ENCODE measurements at places on chromosomes 16 and 17.

DNA sequence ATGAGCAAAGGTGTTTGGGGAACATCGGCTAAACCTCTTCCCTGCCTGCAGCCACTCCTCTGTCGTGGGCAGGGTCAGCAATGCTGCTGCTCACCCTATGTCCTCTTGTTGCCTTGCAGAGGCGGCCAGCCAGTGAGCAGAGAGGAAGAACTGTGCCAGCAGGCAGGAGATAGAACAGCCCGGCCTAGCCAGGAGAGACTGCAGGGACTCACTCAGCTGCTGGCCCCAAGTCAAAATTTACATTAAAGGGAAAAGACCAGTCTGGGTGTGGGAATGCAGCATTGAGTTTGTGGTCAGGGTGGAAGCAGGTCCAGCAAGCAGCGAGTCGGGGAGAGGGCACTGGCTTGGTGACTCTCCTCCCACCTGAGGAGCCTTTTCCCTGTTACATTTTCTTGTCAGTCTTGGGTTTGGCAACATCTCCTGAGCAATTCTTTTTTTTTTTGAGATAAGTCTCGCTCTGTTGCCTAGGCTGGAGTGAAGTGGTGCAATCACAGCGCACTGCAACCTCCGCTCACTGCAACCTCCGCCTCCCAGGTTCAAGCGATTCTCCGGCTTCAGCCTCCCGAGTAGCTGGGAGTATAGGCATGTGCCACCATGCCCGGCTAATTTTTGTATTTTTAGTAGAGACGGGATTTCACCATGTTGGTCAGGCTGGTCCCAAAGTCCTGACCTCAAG, 22.7 kb downstream of the LIG3 start:
- no peak for DNase-seq

GRCh38 chr17:62658136-62658920, 30.9 kb downstream of the MRC2 start:
- DNase-seq, result no peak

DNA sequence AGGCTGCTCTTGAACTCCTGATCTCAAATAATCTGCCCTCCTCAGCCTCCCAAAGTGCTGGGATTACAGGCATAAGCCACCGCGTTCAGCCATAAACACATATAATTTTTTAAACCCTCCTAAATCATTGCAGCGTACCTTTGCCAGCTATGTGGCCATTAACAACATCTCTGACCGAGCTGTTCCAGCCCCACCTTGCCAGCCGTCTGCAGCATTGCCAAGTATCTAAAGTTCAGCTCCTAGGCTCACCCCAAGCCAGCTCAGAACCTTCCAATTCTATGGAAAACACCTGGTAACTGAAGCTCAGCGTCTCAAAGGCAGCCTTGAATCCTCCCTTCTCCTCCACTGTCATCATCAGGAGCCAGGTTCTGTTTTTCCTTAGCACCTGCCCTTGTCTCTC, 5.1 kb upstream of the MEIOB start:
- no peak for DNase-seq

DNA sequence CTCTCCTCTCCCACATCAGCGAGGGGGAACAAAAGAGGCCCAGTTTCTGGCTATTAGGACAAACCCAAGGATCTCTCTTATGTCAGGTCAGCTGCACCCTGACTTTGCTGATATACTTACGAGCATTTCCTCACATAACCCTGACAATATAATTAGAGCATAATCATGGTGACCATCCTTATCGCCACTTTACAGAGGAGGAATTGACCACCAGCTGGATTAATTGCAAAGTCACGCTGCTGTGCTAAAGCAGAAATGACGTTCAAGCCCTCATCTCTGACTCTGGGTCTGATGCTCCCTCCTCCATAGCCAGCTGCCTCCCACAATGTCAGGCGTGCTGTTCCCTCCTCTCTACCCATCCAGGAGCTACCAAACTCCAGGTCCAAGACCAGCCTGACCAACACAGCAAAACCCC, 42.6 kb downstream of the TRARG1 start:
- DNase-seq, result no peak

DNA sequence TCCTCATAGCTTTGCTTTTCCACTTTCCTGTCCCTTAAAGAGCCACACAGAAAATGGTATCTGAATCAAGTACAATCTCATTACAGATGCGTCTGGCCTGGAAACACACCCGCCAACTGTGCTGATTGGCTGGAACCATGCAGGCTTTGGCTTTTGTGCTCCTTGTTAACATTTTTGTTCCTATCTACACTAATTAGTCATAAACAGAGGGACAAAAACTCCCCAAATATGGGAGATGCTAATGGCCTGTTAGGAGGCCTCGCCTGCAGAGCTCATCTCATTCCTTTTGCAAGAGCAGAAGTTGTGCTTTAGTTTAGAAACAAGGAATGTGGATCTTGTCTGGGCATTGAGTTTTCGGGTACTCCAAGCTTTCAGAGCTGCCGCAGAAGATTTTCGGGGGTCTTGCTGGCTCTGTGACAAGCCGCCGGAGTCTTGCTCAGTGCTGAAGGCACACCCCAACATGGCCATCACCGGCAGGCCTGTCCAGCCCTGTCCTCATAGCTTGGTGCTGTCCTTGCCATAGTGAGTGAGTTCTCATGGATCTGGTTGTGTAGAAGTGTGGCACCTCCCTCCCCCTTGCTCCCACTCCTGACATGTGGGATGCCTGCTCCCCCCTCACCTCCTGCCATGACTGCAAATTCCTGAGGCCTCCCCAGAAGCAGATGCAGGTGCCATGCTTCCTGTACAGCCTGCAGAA, 69.8 kb downstream of the METRNL start:
- no peak for DNase-seq

DNA sequence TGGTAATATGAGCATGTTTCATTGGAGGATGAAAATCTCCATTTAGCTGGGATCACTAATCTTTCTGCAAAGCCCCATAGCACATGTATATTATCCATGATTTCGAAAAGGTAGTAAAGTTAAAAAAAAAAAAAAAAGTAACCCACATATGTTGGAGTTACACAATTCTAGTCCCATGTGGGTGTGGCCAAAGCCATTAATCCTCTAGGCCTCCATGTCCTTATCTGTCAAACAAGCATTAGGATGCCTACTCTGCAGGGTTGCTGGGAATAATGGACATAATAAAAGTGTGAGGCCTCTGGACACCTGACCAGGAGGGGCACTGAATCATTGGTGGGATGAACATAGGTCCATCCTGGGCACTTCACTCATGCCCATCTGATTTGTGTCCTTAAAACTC, 29.2 kb upstream of the VAT1L start:
- DNase-seq, result no peak

GRCh38 chr16:645852-646678, 3.1 kb upstream of the WDR90 start:
- DNase-seq, result no peak
